ENCODE measurements at places on chromosomes 11 and 22. TPM values are rescaled to one million over a fixed set of nuclear protein-coding genes. Genes with fewer than 3 reads are reported as not detected.

DNA sequence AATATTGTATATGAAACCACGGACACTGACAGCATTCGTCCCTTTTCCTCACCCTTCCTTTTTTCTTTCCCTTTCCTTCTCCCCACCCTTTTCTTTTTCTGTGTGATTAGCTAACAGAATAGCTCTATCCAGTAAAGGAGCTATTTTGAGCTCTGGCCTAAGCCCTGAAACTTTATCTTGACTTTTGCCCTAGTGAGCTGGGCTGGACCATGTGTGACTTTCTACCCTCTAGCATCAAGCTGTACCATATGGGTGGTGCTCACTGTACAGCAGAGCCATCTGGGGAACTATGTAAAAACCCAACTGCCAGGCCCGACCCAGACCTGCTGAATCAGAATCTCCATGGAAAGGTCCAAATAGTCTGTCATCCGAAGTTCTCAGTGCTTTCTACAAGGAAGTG lies 21.9 kb upstream of the PANX1 start:
- H3K36me3 ChIP-seq = no peaks in the 10 kb centered on the region
- no peak overlapping the region for H3K27ac ChIP-seq
- H3K4me3 ChIP-seq = no peak overlapping the region
- no peak for DNase-seq
- no peaks in the 10 kb centered on the region for H3K4me1 ChIP-seq
- no peaks in the 10 kb centered on the region for H3K27me3 ChIP-seq

DNA sequence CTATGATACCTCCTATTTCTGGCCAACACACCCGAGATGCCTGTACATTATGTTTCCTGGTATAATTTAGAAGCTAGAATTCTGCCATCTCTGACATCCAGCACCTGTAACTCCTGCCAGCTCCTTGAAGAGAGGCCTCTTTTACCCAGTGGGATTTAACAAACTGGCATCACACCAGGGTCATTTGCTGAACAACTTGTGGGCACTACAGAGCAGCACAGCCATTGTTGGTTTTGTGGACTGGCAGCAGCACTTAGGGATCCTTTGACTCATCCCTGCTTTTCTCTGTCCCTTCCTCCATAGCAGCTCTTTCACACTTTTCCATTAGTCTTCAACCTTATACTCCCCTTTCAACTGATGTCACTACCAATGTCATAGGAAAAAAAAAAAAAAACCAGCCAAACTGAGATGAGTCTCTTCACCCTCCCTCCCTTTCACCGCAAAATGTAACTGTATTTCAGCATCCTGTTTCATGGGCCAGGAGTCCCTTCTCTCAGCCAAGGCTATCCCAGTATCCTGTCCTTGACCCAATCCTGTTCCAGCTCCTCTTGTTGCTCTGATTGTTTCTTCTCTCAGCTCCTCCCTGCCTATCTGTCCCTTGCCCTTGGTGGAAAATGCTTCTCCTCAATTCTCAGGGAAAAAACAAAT lies 68.7 kb downstream of the PPFIBP2 start:
- no peaks in the 10 kb centered on the region for H3K27me3 ChIP-seq
- peak overlapping the region; percentile 37 for H3K27ac ChIP-seq
- H3K4me3 ChIP-seq = no peak overlapping the region
- DNase-seq = no peak

DNA sequence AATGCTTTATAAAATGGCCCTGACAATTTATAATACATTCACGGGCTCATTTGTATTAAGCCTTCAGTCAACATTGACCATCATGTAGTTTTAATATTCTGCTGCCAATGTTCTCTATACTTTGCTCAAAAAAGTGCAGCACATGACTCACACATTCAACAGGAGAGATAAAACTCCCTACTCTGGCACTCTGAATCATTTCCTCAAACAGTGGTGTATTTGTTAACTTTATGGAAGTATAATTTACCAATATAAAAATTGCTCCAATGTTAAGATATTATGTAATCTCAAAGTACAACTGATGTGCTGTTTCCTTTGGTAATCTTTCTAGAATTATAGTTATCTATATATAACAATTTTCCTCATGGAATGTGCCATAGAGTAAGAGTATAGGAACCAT lies 39.9 kb downstream of the MAML2 start:
- H3K36me3 ChIP-seq = no peaks in the 10 kb centered on the region
- H3K27ac ChIP-seq = no peak overlapping the region
- no peak for DNase-seq

- DNase-seq = no peak
- H3K4me1 ChIP-seq = peaks cover 5% of the 10 kb centered on the region
- no peaks in the 10 kb centered on the region for H3K27me3 ChIP-seq
- no peaks in the 10 kb centered on the region for H3K36me3 ChIP-seq
Measured at GRCh38 chr11:132962041-132962440, 570.3 kb downstream of the OPCML start.

GRCh38 chr11:105701098-105701497 lies 91.2 kb downstream of the GRIA4 start:
- no peaks in the 10 kb centered on the region for H3K27me3 ChIP-seq
- DNase-seq = no peak
- H3K4me1 ChIP-seq = no peaks in the 10 kb centered on the region
- no peaks in the 10 kb centered on the region for H3K36me3 ChIP-seq
- no peak overlapping the region for H3K27ac ChIP-seq

DNA sequence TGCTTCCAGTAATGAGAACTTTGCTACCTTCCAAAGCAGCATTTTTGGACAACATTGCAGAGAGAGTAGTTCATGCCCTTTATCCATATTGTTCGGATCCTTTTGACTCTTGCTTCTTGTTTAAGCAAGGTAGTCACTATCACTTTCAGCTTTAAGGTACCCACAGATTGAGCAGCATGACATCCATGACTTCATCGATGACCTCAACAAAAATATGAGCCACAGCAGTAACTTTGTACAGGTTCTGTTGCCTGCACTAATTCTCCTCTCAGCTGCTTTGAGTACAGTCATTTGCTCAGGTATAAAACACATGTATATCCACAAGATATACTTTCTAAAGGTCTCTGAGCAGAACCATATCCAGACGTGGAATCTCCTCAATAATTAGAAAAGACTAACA lies 546.3 kb downstream of the SOX6 start:
- no peaks in the 10 kb centered on the region for H3K27me3 ChIP-seq
- no peak for DNase-seq
- H3K36me3 ChIP-seq = no peaks in the 10 kb centered on the region
- H3K27ac ChIP-seq = no peak overlapping the region

DNA sequence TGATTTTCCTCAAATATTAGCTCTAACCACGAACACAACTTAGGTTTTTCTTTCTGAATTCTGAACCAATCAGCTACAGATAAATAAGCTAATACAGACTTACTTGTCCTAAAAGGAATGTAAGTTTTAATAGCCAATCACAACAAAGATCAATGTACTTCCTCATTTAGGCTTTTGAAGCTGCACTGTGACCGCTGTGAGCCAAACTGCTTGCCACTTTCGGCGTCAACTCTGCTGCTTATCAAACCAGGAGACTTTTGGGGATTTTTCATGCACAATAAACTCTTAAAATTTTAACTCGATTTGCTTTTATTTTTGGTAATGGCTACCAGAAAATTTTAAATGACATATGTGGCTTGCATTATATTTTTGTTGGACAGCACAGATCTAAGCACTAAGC lies 92.5 kb downstream of the TMPRSS5 start:
- H3K27me3 ChIP-seq = no peaks in the 10 kb centered on the region
- no peak for DNase-seq
- H3K4me3 ChIP-seq = no peak overlapping the region
- no peaks in the 10 kb centered on the region for H3K36me3 ChIP-seq

DNA sequence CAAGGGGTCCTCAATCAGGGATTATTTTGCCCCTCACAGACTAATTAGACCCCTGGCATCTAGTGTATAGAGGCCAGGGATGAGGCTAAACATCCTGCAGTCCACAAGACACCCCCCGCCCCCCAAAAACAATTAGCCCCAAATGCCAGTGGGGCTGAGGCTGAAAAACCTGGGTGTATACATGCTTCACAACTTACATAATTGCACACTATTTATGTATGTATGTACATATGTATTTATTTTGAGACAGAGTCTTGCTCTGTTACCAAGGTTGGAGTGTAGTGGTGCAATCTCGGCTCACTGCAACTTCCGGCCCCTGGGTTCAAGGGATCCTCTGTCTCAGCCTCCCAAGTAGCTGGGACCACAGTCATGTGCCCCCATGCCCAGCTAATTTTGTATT lies 28.8 kb upstream of the SHANK2 start:
- peaks cover 15% of the 10 kb centered on the region for H3K4me1 ChIP-seq
- no peaks in the 10 kb centered on the region for H3K27me3 ChIP-seq
- H3K36me3 ChIP-seq = no peaks in the 10 kb centered on the region
- peak overlapping the region; percentile 80 for H3K27ac ChIP-seq
- no peak overlapping the region for H3K4me3 ChIP-seq

DNA sequence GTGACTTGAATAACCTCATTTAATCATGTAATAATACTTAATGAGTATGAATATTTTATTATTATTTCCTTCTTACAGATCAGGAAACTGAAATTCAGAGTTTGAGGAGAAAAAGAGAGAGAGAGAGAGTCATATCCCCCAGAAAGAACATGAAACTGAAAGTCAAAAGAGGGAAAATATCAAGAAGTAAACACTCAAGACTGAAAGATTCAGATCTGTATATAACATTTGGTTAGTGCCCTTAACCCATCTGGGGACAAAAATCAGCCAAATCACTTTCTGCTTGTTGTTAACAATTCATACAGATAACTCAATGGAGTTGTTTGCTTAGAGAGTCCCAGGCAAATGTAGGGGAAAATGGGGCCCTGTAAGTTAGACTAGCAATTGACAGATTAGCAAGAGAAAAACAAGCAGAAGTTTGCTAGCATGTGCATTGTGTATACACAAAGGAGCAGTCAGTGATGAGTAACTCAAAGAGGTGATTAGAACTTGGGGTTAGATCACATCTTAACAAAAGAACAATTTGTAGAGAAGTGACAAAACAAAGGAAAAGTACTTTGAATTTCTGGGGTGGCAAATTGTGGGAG lies 25.9 kb upstream of the MMP13 start:
- H3K4me3 ChIP-seq = no peak overlapping the region
- no peaks in the 10 kb centered on the region for H3K36me3 ChIP-seq
- H3K27me3 ChIP-seq = no peaks in the 10 kb centered on the region
- DNase-seq = no peak
- no peak overlapping the region for H3K27ac ChIP-seq

GRCh38 chr11:3914805-3915204 lies 59.3 kb downstream of the STIM1 start:
- H3K4me1 ChIP-seq = peaks cover 39% of the 10 kb centered on the region
- H3K27ac ChIP-seq = no peak overlapping the region
- H3K27me3 ChIP-seq = no peaks in the 10 kb centered on the region
- DNase-seq = no peak

The ZDHHC8 gene
- total RNA-seq = 64.2 TPM

The PRSS23 gene
- 13.0 TPM for total RNA-seq

The SLC22A12 gene
- total RNA-seq = not detected

The MMP1 gene
- total RNA-seq = 0.40 TPM

The CSKMT gene
- 6.0 TPM for total RNA-seq

The CAPN5 gene
- total RNA-seq = 2.0 TPM

The MUC6 gene
- not detected for total RNA-seq

The MYRF gene
- 0.72 TPM for total RNA-seq

Data from suprapubic skin (tissue), 4 donors.